Lower leg skin (tissue), 4 donors: ENCODE measurements at places on chromosomes 6 and 20. TPM values are rescaled to one million over a fixed set of nuclear protein-coding genes. Genes with fewer than 3 reads are reported as not detected.

DNA sequence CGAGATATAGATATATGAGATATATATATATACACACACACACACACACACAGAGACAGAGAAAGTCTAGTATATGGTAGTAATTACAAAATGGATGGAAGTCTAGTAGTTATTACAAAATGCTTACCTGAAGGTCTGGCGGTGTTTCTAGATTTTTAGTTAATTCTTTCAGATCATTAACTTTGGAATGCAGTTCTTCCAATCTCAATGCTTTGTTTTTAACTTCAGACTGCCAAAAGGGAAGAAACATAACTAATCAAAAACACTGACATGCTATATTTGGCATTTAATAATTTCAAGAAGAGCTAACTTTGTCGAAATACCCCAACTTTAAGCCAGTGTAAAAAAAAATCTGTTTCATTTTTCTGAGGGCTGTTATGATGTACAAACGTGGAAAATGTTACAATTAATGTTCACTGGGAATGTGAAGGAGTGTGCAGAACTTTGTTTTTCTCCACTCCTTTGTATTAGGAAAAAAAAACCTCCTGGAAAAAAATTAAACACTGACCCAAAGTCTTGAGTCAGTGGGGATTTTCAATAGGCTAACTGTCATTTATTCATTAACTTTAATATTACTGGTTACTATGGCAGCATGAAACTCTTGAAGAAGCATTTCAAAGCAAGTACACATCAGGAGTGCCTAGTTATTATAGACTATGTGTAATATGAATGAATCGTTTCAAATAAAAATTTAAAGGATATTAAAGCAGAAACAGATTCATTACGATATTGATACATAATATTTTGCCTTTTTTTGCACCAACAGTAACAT, 232.9 kb downstream of the SYNE1 start:
- DNase-seq, result no peak

- no peak for DNase-seq
Observed at GRCh38 chr6:155328539-155329459, 14.5 kb upstream of the TFB1M start.

GRCh38 chr6:52975580-52975979, 19.5 kb downstream of the GSTA4 start:
- no peak for DNase-seq

DNA sequence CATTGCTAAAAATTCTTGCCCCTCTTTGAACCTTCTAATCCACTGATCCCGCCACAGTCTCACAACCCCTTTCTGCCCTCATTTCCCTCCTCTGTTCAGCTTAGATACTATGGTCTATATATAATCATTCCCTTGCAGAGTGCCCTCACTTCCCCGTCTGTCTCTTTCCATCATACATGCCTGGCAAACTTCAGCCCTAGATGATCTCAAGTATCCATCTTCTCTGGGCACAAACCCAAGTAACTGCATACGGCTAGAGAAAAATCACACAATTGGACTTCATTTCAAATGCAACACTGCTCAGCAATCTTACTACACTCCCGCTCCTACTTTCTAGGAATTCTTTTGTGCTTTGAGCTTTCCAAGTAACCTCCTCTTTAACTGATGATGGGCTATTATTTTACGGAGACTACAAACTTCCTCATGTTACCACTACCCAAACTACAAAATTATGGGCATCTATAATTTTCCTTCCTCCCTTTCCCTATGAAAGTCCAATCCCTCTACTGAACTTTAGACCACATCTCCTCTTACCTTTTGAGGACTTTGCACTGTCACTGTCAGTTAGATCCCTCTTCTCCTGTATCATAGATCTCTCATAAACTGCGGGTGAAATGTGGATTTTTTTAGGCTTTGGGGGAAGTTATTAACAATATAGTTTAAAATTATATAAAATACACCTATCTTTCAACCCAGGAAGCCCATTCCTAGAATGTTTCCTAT, 135.6 kb downstream of the BTBD9 start:
- DNase-seq, result no peak

- DNase-seq, result no peak
Observed at GRCh38 chr6:18335948-18336347, 51.2 kb upstream of the RNF144B start.

Gene OR2H1
- total RNA-seq, result not detected

Gene GNAS
- 374 TPM for total RNA-seq

Gene BPI
- not detected for total RNA-seq
